H9 (cell line): ENCODE measurements at places on chromosomes 16 and 17. TPM values are rescaled to one million over a fixed set of nuclear protein-coding genes. Genes with fewer than 3 reads are reported as not detected.

The MPV17L gene
- 5.6 and 6.4 TPM in 2 replicates for total RNA-seq

The ABCC12 gene
- total RNA-seq, result 0.09 TPM in 1 of 2 replicates, not detected in the other

- no peak for DNase-seq
These were observed 8.3 kb downstream of the CDH16 start for GRCh38 chr16:66910175-66910940.

DNA sequence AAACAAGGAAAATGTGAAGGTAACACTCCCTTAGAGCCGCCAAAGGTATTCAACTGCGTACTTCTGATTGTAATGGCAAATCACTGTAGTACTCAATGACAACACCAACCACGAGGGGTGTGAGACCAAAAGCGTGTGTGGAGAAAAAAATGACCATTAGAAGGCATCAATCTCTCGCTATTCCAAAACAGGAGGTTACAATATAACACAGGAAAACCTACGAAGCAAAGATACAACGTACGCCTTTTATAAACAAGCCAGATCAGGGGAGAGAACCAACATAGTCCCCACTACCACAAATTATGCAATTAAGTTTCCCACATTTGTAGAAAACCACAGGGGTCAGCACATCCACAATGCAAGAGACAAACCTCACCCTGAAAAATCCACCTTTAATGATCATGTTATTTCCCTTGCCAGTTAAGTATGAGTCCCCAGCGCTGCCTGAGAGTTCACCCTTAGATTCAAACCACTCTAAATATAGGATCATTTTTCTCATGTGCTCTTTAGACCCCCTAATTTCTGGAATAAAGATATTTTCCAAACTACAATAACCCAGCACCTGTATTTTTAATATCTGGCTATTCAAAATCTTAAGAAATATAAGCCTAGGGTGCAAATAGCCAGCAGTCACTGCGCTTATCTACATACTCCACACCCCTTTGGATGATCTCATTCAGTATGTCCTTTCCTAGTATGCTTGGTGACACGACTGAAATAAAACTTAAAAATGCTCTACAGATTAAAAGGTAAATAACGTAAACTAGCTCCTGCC is 12.4 kb downstream of the TEX14 start:
- peak; percentile 67 for DNase-seq

GRCh38 chr17:47708864-47709541 is 15.0 kb downstream of the TBKBP1 start:
- DNase-seq, result peak; percentile 63

The RUNDC3A gene
- total RNA-seq, result 2.2 and 3.8 TPM in 2 replicates

The GOT2 gene
- 144 and 148 TPM in 2 replicates for total RNA-seq

- DNase-seq, result no peak
These were observed 295.0 kb downstream of the CEP112 start for GRCh38 chr17:65896889-65897288.
